NCI-H1694 (cell line): ENCODE measurements at places on chromosomes 11 and 22.
A peak's percentile ranks its signal among the peaks of the same experiment; 100 is the strongest.

- no peak for DNase-seq
Observed at GRCh38 chr11:66782726-66783125, 53.7 kb upstream of the SPTBN2 start.

DNA sequence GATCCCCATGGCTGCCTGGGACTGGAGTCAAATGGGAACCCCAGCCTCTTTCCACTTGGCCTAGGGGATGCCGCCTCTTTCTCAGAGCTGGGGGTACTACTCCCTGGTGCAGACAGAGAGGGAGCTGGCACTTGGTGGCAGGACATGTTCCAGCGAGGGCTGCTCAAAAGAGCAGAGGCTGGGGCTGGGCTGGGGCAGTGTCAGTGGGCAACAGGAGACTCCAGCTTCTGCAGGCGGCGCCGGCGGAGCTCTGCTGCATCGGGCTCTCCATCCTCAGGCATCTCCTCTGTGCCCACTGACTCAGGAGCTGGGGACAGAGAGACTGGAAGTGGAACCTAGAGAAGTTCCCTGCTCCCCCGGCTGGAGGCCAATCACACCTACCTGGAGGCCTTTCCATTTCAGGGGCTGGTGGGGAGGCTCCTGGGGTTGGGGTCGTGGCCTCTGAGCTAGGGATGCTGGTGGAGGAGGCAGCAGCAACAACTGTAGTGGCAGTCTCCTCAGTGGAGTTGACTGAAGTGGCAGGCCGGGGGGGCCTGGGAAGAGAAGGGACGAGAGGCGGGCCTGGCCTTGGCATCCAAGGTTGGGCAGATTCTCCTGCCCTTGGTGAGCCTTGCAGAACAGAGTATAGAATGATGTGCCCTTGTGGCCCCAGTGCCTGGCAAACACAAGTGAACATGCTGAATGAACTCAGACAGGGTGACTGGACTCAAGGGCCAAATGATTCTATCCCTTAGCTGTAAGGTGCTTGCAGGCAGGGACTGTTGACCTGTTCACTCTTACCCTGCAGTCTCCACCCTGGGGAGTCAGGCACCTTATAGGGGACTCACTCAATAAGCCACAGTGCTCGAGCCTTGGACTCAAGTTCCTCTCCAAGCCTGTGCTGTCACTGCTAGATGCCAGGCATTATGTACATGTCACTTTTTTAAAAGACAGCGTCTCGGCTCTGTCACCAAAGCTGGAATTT is 5.9 kb downstream of the SYVN1 start:
- no peak for DNase-seq

DNA sequence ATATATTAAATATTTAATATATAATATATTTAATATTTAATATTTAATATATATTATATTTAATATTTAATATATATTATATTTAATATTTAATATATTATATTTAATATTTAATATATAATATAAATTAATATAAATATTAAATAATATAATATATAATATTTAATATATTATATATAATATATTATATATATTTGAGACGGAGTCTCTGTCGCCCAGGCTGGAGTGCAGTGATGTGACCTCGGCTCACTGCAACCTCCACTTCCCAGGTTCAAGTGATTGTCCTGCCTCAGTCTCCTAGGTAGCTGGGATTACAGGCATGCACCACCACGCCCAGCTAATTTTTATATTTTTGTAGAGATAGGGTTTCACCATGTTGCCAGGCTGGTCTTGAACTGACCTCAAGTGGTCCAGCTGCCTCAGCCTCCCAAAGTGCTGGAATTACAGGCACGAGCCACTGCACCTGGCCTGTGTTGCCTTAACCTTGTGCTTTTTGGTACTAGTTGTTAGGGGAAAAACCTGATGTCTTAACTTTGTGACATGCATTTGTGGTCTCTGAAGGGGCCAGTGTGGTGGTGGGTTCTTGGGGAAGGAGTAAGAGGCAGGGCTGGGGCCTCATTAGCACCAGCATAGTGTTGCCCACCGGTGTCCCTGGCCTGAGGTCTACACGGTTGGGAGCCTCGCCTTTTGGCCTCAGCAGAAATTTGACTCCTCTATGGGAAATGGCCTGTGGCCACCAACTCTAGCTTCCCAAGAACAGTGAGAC is 16.6 kb downstream of the SEC14L3 start:
- DNase-seq, result no peak

DNA sequence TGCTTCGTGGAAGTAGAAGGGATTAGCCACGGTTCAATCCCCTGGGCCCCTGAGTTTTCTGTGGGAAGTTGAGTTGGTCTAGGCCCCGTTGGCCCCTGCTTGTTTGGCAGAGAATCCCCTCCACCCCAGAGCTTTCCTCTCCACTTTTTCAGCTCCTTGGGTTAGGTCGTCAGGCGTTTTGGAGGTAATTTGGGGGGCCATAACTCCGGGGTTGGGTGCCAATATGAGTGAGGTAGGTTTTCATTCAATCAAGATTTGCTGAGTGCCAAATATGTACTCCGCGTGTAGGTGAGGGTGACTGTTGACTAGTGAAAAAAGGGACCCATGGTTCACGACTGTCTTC is 590 bp downstream of the ATG13 start:
- DNase-seq, result no peak

DNA sequence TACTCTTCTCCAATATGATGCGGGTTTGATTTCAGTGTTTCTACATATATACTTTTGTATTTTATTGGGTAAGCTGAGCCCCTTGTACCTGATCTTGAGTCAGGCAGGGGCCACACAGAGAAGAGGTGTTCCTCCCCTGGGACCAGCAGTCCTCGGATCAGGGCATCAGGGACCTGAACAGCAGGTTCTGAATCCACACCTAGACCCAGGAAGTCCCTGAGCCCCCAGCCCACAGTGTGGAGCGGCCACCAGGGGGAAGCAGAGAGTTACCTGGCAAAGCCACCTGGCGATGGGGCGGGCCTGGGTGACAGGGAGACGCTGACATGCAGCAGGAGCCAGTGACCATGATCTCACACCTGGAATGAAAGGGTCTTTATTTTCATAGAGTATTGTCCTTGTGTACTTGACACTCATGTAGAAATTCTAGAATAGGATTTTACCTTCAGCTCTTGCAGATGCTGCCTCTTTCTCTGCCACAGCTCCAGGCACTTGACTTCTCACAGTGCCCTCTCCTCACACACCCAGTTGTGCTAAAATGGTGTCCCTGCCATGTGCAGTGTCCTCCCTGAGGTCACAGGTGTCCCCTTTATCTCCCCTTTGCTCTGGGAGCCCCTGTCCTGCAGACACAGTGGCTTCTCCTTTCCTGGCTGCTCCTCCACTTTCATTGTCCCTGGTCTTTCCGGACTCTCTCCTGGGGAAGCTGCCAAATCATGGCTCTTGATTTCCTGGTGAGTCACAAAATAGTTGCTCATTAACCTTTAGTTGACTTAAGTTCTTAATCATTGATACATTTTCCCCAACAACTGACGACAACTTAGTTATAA is 48.5 kb downstream of the GGTLC2 start:
- no peak for DNase-seq

- DNase-seq, result no peak
Observed at GRCh38 chr22:49301398-49302149, 526.1 kb downstream of the BRD1 start.

DNA sequence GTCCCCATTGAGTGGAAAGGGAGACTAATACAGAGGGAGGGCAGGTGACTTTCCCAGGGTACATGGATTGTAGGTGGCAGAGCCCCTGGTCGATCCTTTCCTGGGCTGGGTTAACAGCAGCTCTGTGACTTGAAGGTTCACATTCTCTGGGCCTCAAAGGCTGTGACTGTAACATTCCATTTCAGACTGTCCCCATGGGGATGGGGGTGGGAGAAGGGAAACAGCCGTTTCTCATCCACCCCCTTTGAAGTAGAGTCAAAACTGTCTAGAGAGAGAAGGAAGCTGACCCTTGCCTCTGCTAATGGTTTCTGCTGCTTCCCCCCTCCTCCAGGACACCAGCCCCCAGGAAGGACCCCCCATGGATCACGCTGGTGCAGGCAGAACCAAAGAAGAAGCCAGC is 19.2 kb downstream of the MICALL1 start:
- DNase-seq, result no peak

- no peak for DNase-seq
Observed at GRCh38 chr22:26409719-26410335, 19.2 kb upstream of the ASPHD2 start.

- DNase-seq, result no peak
Observed at GRCh38 chr22:27164781-27165503, 507.6 kb downstream of the MIAT start.

DNA sequence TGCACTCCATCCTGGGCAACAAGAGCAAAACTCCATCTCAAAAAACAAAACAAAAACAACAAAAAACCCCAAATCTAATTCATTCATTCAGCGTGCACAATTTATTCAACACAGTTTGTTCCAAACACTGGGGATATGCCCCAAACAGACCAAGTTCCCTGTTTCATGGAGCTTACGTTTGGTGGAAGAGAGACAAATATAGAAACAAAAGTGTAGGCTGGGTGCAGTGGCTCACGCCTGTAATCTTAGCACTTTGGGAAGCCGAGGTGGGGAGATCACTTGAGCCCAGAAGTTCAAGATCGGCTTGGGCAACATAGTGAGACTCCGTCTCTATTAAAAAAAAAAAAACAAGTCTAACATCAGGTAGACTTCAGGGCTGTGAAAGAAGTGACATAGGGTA is 52.4 kb downstream of the PTPRJ start:
- DNase-seq, result no peak

- peak; percentile 37 for DNase-seq
Observed at GRCh38 chr11:68442433-68442832, 18.1 kb upstream of the PPP6R3 start.

- no peak for DNase-seq
Observed at GRCh38 chr11:19931771-19932369, 219.2 kb downstream of the NAV2 start.

GRCh38 chr11:20321177-20321576 is 42.3 kb upstream of the HTATIP2 start:
- no peak for DNase-seq
